ENCODE measurements at places on chromosomes 5 and 9.

DNA sequence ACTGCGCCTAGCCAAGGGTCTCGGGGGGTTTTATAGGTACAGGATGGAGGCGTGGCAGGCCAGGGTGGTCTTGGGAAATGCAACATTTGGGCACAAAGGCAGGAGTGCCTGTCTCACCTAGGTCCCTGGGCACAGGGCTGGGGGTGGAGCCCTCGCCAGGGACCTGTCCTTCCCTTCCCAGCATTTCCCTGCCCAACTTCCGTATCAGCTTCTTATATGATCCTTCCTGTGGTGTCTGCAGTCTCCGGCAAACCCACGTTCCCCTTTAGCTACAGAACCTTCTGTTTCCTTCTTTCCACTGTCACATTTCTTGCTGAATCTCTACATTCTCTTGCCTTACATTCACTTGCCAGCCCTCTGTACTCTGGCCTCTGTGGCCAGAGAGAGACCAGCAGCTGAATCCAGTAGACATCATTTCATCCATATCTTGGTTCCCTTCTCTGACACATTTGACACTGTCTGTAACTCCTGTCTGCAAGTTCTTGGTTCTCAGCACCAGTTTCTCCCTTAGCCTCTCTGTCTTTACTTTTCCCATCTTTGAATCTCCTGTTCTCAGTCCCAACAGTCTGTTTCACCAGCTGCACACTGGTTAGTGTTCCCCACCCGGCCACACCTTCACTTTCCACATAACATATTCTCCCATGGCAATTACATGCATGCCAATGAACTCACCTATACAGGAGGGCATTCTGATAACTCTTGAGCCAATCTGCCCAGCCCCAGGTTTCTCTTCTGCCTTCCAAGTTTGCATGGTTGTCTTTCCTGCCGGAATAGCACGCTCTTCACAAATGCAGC is 134.7 kb upstream of the ZNF608 start:
- DNase-seq, result no peak

DNA sequence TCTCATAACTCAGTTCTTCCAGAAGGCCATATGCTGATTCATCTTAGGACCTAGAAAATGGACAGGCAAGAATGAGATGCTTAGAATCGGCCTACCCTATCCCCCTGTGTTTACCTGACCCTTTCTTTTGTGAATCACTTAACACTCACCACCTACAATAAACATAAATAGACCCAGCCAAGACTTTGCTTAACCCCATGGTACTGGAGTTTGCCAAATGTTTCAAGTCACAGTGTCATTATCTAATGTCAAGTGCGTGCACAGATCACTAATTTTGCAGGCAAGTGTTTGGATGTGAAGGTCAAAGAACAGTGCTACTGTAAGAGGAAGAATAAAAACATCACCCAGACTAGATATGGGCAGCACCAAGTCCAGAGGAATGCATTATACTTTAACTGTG is 77.5 kb downstream of the GLIS3 start:
- DNase-seq, result no peak

DNA sequence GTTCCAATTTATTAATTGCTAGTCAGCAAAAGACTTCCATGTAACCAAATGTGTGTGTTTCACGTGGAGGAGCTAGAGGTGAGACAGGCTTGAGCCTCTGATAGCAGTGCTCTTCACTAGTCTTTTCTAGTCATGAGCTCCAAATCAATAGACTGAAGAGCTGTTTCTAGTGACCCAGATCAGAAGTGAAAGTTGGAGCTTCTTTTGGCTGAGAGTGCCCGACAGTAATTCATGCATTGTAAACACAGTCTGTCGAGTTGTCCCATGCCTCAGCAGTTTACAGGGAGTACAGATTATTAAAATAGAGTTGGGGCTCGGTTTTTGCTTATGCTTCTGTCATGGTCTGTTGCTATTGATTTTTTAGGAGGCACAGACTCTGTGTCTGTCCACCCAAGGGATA is 793.1 kb downstream of the DTWD2 start:
- DNase-seq, result no peak

DNA sequence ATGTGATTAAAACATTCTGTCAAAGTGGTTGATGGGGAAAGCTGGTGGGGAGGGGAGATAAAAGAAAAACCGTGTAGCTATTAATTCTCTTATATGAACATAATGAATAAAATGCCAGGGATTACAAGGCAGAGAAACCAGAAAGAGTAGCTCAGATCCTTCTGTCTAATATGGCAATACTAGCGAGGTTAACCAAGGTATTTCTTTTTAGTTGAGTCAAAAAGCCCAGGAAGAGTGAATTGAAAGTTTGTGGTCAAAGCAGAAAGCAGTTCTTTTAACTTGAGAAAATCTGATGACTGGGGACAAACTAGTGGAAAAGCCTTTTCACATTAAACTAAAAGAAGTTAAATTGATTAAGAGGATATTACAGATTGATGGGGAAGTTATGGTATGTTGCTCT is 76.0 kb downstream of the ERBIN start:
- DNase-seq, result no peak

- no peak for DNase-seq
Measured at GRCh38 chr9:133843751-133844397, 105.7 kb upstream of the SARDH start.

GRCh38 chr9:95742821-95743220 is 132.7 kb upstream of the ERCC6L2 start:
- no peak for DNase-seq

Measured in amniotic stem cell (primary cell).